ENCODE measurements at places on chromosomes 5 and 9. TPM values are rescaled to one million over a fixed set of nuclear protein-coding genes. Genes with fewer than 3 reads are reported as not detected.

GRCh38 chr9:132591751-132592314, 9.4 kb downstream of the BARHL1 start:
- DNase-seq = no peak

DNA sequence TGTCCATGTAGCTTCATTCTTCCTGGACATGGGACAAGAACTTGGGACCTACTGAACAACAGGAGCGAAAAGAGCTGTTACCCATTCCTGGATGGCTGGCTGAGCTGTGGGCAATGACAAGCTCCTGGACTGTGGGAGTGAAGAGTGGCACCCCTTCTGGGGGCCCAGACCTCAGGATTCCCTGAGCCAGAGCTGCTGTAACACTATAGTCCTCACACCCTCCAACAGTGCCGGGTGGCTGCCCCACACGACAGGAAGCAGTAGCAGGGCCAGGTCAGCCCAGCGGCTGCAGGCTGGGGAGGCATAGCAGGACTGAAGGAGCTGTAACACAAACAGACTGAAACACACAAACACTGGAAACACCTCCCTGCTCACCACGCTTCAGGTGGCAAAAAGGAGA, 169.7 kb upstream of the IRX2 start:
- DNase-seq = no peak

The COL23A1 gene
- total RNA-seq = 2.6 TPM

DNA sequence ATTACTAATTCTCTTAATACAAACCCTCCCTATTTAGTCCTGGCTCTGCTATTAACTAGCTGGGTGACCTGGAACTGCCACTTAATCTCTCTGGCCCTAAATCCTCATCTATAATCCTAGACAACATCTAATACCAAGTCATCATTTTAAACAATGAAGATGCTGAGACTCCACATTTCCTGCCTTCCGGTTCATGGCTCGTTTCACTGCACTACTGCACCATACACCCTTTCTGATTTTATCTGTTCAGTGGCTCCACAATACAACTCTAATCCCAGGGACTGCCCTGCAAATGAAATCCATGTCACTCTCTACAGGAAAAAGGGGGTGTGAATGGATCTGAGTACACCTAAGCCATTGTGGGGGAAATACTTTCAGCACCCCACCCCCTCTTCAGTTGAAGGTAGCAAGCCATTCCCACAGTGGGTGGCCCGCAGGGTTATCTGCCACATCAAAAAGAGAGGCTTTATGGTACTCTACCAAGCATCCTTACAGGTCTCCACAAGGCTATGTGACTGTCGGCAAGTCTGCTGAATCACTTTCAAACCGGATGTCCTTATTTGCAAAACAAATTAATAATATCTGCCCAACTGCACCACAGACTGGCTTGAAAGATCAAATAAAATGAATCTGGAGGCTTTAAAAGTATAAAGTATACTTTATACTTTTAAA, 89.5 kb downstream of the EPB41L4A start:
- DNase-seq = no peak

GRCh38 chr9:134399435-134400056, 73.3 kb downstream of the RXRA start:
- DNase-seq = no peak

DNA sequence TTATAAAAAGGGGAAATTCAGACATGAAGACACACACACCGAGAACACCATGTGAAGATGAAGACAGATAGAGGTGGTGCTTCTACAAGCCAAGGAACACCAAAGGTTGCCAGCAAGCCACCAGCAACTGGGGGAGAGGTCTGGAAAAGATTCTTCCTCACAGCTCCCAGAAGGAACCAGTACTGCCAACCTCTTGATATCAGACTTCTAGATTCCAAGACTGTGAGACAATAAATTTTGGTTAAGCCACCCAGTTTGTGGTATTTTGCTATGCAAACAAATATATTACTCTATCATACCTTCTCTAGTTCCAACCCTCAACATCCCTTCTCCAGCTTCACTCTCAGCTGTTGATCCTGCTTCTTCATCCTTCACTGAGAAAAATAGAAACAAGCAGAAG, 451.1 kb downstream of the EBF1 start:
- DNase-seq = no peak

The DMRT3 gene
- total RNA-seq = not detected

DNA sequence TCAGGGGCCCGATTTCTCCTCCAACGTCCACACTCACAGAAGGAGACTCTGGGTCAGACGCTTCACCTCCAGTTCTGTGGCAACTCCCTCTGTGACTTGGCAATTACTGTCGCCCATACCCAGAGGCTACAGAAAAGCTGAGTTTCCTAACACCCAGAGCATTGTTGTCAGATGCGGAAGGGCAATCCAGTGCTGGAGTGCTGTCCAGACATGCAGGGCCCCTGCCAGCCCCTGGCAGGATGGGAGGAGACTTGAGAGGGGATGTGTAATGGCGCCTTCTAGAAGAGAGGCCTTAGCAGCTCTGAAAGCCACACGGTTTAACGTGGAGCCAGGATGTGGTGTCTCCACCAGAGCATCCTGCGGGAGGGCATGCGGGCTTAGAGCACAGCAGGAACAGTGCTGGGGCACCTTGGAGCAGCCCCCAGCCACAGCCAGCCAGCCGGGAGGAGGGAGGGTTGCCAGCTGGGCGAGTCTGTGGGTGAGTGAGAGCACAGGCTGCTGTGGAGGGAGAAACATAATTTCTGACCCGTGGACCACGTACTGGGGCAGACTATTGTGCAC, 139.4 kb upstream of the IRX1 start:
- DNase-seq = no peak

DNA sequence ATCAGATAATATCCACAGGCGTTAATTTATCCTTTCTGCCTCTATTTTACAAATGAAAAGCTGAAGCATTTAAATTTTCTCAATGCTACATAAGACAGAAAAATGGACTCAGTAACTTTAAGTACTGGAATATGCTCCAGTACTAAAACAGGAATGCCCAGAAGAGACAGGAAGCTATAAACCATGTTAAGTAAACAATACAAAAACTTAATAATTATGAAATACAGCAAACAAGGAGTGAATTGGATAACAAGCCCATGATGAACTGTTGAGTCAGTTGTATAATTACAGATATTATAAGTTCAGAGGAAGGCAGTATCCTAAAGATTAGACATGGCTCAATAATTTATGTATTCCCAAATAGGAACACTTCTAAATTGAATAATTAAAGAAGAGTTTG, 148.5 kb downstream of the CHSY3 start:
- DNase-seq = no peak

All from H9 (cell line).